ENCODE measurements at places on chromosomes 1 and 21.
A peak's percentile ranks its signal among the peaks of the same experiment; 100 is the strongest.

DNA sequence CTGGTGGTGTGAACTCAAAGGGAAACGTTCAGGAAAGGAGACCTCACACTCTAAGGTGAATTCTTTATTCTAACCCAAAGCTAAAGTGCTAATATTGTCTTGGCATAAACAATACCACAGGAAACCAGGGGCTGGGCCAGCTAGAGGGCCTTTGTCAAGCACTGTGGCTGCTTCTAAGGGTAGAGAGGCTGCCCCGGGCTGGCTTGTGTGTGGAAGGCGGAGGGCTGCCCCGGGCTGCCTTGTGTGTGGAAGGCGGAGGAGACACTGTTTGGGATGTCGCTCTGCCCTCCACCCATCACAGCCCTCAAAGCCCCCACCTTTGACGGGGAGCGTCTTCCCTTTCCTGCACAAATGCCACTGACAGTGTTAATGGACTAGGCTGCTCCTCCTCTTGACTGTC lies 216.8 kb downstream of the TOMM20 start:
- DNase-seq, result peak; percentile 5

- DNase-seq, result no peak
Observed at GRCh38 chr1:20383631-20384030, 93.0 kb downstream of the VWA5B1 start.

- DNase-seq, result no peak
Observed at GRCh38 chr1:18805150-18805879, 54.1 kb downstream of the TAS1R2 start.

GRCh38 chr1:29355375-29355774 lies 119.1 kb downstream of the PTPRU start:
- no peak for DNase-seq

GRCh38 chr1:167898578-167899222 lies 15.2 kb downstream of the ADCY10 start:
- no peak for DNase-seq

DNA sequence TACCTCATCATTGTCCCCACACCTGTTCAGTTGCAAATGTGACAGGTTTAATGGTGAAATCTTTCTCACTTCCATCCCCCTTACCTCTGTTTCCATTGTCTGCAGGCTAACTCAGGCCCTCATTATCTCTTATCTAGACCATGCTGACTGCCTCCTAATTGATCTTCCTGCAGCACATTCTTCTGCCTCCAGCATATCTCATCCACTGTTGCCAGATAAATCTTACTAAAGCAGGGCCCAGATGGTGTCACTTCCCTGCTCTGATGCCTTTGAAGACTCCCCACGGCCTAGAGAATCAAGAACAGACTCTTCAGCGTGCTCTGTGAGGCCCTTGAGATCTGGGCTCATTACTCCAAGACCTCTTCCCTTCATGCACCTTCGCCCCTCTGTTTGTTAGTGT lies 230.1 kb downstream of the DUSP10 start:
- DNase-seq, result no peak

- no peak for DNase-seq
Observed at GRCh38 chr1:197130677-197131304, 15.7 kb downstream of the ASPM start.

- no peak for DNase-seq
Observed at GRCh38 chr1:200751717-200752116, 13.0 kb downstream of the CAMSAP2 start.

DNA sequence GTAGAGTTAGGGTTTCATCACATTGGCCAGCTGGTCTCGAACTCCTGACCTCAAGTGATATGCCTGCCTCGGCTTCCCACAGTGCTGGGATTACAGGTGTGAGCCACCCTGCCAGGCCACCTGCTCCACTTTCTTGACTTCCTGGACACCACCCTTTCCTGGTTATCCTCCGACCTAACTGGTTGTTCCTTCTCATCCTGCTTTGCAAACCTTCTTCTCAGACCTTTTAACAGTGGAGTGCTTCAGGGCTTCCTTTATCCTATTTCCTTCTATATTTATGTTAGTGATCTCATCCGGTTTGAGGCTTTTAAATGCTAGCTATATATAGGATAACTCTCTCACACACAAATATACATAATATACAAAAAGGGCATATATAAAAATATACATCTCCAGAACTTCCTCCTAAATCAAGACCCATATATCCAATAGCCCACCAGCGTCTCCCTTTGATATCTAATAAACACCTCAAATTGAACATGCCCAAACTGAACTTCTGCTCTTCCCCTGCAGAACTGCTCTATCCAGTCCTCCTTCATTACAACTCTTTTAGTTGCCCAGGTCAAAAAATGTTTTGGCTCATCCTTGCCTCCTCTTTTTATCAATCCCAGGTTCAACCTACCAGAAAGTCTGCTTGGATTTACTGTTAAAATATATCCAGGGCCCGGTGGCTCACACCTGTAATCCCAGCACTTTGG lies 19.5 kb upstream of the UQCRHL start:
- DNase-seq, result no peak

GRCh38 chr1:20678599-20678998 lies 17.4 kb upstream of the DDOST start:
- no peak for DNase-seq

- no peak for DNase-seq
Observed at GRCh38 chr21:31894457-31894856, 21.6 kb downstream of the HUNK start.

DNA sequence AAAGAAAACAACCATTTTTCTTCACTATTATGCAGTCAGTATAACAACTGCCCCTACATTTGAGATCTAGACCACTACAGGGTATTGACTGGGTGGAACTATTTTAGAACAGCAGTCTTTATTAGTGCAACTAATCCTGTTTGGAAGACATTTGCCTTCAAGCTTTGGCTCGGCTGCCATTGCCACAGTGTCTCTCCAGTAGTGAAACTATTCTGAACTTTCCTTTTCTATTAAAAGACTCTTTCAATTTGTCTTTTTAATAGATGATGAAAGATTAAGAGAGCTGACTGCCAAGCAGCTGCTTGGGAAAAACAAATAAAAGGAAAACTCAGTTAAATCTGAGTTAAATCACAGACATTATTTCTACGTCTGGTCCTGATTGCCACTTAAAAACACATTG lies 49.3 kb downstream of the LPGAT1 start:
- DNase-seq, result no peak

GRCh38 chr1:18134324-18135046 lies 26.9 kb downstream of the IGSF21 start:
- no peak for DNase-seq

DNA sequence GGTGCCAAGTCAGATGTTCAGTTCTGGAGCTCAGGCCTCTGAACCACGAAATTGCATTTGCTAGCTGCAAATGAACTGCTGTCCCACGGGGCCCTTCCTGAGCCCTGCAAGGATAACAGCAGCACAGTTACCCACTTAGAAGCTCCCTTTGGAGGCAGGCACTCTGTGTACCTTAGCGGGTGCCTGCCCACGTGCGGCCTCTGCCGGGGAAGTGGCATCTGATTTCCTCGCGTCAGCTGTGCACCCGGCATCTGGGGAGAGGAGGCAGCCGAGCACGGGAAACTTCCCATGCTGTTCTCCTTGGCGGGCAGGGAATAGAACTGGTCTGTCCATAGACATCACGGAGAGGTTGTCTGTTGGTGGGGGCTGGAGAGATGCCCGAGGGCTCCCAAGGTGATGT lies 148.0 kb upstream of the C1orf174 start:
- no peak for DNase-seq

GRCh38 chr1:205240118-205240517 lies 12.4 kb downstream of the TMCC2 start:
- no peak for DNase-seq

DNA sequence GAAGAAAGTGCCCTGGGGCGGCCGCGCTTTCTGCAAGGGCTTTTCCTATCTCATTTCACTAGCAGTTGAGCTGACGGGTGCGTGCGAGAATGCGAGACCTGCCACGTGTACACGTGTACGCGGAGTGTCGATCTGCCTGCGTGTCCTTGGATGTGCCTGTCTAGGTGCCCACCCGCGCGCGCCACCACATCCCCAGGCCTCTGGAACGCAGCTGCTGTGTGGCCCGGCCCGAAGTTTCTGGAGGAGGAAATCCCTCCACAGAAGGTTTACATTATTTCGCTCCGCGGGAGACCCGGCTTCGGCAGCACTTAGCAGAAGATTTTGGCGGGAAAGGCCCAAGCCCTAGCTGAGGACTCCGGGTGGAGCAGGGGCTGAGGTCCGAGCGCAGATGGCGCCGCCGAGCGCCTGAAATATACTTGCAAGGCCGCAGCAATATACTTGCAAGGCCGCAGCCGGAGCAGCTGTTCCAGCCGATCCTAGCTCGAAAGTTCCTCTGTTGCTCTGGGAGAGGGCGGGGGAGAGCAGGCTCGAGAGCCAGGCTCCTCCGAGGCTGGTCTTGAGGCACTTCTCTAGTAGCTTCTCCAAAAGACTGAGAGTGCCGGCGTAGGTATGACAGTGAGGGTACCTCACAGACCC lies 3.9 kb downstream of the TBX15 start:
- DNase-seq, result no peak

- no peak for DNase-seq
Observed at GRCh38 chr1:160374306-160375110, 7.6 kb downstream of the NHLH1 start.

GRCh38 chr1:245279346-245279745 lies 124.6 kb downstream of the KIF26B start:
- DNase-seq, result no peak

- DNase-seq, result no peak
Observed at GRCh38 chr1:175471039-175471800, 272.2 kb downstream of the TNR start.
